ENCODE measurements at places on chromosomes 3 and 15. TPM values are rescaled to one million over a fixed set of nuclear protein-coding genes. Genes with fewer than 3 reads are reported as not detected.

DNA sequence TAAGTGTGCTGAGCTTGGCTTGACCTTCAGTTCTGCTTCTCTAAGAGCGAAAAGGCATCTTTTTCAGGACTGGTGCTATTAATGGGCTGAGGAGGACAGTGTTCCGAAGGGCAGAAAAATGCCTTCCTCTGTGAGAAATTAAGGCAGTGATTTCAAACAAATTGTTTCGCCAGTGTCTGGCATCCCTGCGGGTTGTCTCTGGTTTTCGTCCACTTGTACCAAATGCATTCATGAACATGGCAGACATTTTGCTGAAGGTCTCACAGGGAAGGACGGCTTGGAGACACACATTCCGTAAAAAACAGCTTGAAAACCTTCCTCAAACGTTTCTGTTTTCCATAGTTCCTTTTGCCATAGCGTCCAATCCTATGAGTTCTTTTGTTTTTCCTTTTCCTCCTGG lies 57.1 kb downstream of the CEMIP start:
- no peak for DNase-seq

DNA sequence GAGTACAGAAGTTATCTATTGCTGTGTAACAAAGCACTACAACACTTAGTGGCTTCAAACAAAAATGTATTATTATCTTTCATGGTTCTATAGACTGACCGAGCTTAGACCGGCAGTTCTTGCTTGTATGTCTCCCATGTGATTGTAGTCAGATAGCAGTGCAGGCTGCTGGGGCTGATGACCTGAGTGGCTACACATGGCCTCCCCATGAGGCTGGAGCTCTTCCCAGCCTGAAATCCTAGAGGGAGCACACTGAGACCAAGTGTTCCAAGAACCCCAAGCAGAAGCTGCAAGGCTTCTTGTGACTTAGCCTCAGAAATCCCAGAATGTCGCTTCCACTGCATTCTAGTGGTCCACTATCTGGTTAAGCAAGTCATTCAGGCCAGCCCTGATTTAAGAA lies 141.2 kb upstream of the TLE3 start:
- DNase-seq, result no peak

DNA sequence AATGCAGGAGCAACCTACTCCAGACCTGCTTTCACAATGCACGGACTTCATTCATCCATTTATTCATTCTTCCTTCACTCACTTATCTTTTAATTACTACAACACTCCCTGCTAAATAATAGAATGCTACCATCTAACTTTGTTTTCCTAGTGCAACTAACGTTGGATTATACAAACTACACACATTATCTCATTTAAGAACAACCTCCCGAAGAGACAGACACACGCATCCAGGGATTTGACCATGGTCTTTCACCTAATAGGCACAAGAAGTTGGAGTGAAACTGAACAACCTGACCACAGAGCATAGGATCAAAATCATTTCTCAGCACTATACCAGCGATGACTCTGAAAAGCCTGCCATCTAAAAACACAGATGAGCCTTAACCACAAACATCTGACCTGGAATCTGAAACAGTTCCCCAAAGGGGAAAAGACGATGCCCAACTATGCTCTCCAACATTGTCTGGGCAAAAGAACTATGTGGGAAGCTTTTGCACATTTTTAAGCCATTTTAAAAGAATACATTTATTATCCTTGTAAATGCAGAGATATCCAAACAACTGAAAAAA lies 21.0 kb downstream of the ZNF385D start:
- no peak for DNase-seq

Gene HTR3E
- not detected for total RNA-seq

DNA sequence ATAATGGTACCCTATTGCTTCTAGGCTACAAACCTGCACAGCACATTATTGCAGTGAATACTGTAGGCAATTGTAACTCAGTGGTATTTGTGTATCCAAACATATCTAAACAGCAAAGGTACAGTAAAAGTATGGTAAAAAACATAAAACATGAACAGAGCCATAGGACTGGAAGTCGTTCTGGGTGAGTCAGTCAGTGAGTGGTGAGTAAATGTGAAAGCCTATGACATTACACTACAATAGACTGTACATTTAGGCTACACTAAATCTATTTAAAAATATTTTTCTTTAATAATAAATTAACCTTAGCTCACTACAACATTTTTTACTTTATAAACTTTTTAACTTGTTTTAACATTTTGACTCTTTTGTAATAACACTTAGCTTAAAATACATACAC lies 21.3 kb downstream of the RAB6B start:
- no peak for DNase-seq

Gene FBXW12
- not detected for total RNA-seq

- DNase-seq, result no peak
Measured at GRCh38 chr3:46613313-46614005, 1.1 kb downstream of the FAM240A start.

Gene CD200R1
- total RNA-seq, result 0.63 TPM

DNA sequence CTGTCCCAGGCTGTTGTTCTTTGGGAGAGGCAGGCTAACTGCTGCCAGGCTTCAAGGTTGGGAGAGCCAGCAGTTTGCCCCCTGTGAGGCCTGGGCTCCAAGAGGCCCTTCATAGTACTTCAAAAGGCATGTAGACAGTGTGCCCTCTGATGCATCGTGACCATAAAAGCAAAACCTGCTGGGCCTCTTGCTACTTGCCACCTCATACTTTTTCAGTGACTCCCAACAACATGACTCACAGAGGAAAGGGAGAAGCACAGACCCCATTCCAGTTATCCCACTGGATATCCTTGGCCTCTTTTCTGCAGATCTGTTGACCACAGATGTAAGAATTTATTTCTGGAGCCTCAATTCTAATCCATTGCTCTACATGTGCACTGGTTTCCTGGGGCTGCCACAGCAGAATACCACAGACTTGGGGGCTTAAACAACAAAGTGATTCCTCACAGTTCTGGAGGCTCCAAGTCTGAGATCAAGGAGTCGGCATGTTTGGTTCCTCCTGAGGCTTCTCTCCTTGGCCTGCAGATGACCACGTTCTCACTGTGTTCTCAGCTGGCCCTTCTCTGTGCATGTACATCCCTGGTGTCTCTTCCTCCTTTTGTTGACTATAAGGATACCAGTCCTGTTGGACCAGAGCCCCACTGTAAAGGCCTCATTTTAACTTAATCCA lies 8.9 kb upstream of the NSMCE3 start:
- DNase-seq, result no peak

Gene PRSS50
- 0.50 TPM for total RNA-seq

Gene FEZF2
- total RNA-seq, result not detected

DNA sequence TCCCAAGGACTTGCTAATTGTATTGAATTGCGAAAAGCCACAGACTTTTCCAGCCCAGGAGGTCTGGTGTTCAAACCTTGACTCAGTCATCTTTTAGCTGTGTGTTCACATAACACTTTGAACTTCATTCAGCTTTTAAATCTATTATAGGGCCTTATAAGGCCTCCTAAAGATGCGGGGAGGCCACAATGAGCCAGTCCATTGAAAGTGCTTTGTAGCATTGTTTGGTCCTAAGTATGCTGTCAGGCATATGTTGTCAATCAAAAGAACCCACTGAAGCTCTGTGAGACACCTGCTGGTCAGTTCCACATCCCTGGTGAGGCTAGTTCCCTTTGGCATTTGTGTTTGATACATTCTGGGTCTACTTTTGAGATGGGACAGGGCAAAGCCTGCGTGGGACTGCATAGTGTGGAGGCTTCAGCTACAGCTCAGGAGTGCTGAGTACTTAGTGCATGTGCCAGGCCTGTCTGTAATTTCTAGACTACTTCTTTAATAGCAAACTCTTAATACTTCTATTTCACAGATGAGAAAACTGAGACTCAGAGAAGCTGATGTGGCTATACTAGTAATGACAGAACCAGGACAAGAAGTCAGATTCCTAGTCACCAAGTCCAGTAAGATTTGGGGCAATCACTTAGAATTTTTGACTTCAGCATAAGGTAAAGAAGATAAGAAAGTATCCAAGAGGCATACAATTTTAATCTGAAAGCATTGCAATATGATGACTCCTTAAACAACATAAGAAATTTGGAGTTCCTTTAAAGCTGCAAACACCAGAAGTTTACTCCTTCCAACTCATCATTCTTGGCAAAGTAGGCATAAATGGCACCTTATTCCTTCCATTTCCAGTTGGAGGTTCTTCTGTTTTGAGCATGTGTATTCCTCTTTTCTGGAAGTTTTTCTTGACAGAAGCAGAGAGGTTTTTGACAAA lies 213.0 kb downstream of the PDCD6IP start:
- DNase-seq, result no peak

GRCh38 chr3:143552851-143553250 lies 295.4 kb downstream of the SLC9A9 start:
- DNase-seq, result no peak

DNA sequence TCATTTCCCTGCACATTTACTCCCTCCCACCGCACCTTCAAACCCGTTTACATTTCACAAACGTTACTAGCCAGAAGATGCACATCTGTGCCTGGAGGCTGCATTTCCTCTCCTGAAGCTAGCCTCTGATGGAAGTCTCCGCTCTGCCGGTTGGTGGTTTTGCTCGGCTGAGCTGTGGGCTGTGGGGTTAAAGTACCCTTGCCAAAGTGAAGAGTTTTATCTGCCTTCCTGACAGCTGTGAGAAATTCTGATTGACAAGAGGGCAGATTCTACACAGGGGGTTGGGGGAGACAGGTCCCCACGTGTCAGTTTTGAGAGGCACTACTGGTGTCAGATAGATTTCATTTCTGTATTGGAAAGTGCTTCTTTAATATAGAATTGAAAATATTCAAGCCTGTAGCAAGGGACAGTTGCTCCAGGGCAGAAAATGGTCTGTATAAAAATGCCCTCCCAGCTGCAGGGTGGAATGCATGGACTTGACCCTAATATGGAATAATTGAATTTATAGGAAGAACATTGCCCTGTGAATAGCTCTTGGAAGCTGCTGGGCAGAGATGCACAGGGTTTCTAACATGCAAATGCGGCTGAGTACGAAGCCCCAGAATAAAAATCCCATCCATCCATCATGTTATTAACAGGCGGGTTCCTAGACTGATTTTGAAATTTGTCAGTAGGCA lies 201.1 kb upstream of the RGMA start:
- no peak for DNase-seq

Gene TPRG1
- 1.9 TPM for total RNA-seq

- no peak for DNase-seq
Measured at GRCh38 chr3:141392416-141392815, 24.1 kb downstream of the ZBTB38 start.

Gene CAND2
- total RNA-seq, result 0.30 TPM

GRCh38 chr3:22117751-22118346 lies 366.8 kb upstream of the ZNF385D start:
- DNase-seq, result no peak

GRCh38 chr3:106839576-106840280 lies 537.5 kb upstream of the CCDC54 start:
- DNase-seq, result no peak

DNA sequence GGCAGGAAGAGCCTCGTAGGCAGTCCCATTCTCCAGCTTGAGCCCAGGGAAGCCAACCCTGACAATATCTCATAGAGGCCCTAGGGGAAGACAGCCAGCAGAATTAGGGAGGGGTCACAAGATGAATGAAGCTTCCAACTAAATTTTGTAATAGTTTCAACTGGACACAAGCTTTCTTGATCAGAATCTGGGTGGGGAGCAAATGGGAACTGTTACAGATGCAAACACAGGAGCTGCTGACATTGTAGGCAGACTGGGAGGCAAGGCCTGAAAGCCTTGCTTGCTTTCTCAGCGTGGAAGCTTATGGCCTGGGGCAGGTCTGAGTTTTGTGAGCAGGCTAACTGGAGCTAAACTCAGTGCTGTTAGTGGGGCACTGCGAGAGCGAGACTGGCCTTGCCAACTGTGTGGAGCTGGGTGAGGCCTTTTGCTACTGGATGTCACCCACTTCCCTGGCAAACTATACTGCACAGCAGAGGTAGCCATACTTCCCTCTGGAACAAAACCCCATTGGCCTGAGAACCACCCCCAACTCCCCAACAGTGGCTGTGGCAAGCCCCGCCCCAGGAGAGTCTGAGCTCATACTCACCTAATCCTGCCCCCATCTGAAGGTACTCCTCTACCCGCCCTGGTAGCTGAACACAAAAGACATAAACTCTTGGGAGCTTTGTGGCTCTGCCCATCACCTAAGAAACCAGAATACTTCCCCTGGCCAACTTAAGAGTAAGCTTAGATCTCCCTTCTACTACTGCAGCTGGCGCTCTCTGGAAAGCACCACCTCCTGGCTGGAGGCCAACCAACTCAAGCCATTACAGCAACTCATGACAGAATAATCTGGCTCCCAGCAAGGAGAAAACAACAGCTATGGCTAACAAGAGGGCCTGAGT lies 42.9 kb downstream of the CFAP20DC start:
- no peak for DNase-seq

- no peak for DNase-seq
Measured at GRCh38 chr3:177499779-177500423, 302.6 kb upstream of the TBL1XR1 start.

- no peak for DNase-seq
Measured at GRCh38 chr3:121330634-121331033, 215.2 kb downstream of the POLQ start.

GRCh38 chr3:107218864-107219269 lies 158.4 kb upstream of the CCDC54 start:
- DNase-seq, result no peak

GRCh38 chr3:148020861-148021260 lies 611.7 kb downstream of the ZIC1 start:
- DNase-seq, result no peak

- peak; percentile 46 for DNase-seq
Measured at GRCh38 chr3:42632146-42632545, 21.4 kb upstream of the ZBTB47 start.

DNA sequence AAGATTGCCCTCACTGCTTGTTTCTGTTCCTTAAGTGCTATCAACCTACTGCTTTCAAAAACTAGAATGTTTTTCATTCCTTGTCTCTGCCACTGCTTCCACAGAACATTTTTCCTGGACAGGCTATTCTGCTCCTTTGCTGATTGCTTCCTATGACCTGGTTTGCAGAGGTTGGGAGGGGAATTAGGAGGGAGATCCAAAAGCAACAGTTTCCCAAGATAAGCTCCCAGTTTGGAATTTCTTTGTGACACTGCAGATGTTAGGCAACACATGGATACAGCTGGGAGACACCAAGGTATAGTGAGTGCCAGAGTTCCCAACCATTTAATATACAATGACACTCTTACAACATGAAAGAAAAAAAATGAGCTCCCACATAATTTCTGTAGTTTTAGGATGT lies 1036.5 kb downstream of the ROBO2 start:
- no peak for DNase-seq

DNA sequence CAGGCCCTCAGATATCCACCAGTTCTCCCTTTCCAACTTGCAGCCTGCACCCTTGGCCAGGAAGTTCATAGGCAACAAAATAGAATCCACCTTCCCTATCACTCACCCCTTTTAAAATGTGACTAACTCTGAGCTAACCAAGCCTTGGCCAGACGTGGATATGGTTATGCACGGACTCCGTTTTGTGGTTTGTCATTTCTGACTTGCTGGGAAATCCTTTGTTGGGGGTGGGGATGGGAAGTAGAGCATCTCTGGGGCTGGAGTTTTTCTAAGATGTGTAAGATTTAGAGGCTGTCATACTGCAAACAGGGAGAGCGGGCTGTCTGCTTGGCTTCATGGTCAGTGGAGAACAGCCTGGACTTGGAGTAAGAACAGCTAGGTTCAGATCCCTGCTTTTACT lies 62.6 kb downstream of the SMAD3 start:
- DNase-seq, result peak; percentile 48

- DNase-seq, result no peak
Measured at GRCh38 chr3:116020495-116020894, 397.2 kb downstream of the GAP43 start.

Data from PC-9 (cell line).